ENCODE measurements at places on chromosomes 16 and 17.
A peak's percentile ranks its signal among the peaks of the same experiment; 100 is the strongest.

DNA sequence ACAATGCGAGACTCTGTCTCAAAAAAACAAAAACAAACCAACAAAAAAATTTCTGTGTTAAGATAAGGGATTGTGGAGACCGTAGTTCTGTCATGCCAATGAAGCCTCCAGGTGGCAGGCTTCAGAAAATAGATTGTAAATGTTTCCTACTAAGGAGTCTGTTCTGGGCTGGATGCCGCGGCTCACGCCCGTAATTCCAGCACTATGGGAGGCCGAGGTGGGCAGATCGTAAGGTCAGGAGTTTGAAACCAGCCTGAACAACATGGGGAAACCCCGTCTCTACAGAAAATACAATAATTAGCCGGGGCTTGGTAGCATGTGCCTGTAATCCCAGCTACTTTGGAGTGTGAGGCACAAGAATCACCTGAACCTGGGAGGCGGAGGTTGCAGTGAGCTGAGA, 4.4 kb upstream of the SNX29 start:
- DNase-seq, result no peak

GRCh38 chr16:24344784-24345183, 88.6 kb downstream of the CACNG3 start:
- no peak for DNase-seq

DNA sequence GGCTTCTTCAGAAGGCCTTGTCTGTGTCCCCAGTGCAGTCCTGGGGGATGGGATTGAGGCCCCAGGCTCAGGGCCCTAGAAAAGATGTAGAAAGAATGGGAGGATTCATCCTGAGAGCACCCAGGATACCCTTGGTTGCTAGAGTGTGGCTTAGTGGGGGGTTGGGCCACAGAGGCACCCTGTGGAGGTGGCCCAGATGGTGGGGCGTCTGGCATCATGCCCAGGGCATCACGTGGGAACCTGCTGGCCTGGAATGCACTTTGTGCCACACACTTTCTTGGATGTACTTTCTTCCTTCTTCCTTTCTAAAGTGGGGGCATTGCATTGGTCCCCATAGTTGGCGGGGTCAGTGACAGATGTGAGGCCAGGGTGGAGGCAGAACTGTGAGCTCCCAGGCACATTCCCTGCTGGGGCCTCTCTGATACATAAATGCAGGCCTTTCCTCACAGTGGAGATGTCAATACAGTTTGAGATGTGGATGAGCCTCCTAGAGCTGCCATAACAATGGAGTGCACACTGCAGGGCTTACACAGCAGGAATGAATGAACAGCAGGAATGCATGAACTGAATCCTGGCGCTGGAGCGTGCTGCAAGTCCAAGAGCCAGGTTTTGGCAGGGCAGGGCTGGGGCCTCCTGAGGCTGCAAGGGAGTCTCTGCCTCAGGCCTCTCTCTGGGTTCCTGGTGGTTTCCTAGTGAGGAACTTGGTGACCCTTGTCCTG, 43.3 kb downstream of the MGAT5B start:
- DNase-seq, result no peak

DNA sequence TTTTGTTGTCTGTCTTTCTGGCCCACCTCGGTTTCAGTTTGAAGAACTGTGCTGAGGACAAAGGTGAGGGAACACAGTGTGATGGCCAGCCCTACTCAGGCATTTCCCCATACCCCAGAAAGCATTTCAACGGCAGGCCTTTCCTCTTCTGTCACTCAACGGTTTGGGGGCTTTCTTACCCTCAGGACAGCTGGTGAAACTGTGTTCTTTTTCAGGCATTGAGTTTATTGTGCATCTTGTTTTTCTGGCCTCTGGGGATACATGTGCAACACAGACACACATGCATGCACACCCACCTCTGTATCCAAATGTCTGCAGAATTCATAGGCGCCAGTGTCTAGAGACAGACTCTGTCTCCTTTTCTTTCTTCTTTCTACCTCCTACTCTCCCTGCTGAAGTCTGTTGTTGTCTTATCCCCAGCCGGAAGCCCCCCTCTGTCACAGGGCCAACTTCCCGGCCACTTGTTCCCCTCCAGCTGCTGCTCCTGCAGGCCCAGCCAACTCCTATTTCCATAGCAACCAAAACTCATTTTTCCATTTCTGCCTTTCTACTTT, 17.0 kb downstream of the CHD9 start:
- no peak for DNase-seq

GRCh38 chr17:51761105-51761504, 397.4 kb downstream of the CA10 start:
- DNase-seq, result no peak

- no peak for DNase-seq
Observed at GRCh38 chr16:56341656-56342399, 83.5 kb downstream of the AMFR start.

DNA sequence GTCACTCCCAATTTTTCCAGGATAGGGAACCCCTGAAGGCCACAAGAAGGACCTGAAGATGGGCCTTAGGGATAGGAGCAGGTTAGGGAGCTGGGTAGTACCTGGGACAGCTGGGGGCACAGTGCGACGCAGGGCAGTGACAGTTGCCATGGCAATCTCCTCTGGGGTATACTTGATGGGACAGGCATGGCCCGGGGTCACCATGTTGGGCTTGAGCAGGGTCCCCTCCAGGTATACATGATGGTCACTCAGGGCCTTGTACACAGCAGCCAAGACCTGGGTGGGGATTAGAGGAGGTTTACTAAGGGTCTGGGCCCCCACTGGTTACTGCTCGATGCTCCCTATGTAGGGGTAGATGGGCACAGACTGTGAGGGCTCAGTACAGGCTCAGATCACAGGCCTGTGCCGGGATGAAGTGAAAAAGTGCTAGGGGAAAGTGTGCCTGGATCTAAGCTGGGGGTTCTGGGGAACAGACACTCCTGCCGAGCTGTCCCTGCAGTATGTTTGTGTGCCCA, 2.7 kb downstream of the ALDOC start:
- no peak for DNase-seq

DNA sequence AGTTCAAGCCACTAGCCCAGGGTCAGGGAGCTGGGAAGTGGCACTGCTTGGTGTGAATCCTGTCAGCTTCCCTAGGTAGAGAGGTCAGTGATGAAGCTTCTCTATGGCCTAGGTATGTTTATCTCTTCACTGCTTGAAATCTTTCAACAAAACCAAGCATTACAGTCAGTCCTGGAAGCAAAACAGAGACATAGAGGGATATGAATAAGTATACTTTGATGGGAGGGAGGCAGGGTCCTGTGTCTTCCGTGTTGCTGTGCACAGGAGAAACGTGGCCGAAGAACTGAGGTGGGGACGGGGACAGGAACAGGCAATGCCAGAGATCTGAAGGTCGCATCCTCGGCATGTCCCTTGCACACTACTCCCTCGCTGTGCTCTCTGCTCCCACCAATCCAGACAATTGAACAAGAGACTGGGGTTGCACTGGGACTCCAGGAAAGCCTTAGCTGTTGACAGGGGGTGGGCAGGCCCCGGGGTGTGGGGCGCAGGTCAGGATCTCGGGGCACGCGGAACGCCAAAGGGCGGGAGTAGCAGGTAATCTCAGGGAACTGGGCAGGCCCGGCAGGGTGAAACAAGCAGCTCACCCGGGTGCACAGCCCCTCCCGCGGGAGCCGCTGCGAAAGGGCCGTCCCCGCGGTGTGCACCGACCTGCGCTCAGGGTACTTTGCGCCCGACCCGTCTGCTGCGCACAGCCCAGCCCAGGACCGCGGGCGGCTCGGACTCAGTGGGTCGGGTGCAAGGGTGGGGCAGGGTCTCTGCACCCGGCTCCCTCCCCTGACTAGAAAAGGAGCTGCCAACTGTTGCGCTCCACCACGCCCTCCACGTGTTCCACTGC, at the start of gene MT1H:
Gene MT1H, plus strand, starts transcription at position 810 of the 835 bp plus-strand sequence. CDS start 71 bp downstream, outside the sequence.
- no peak for DNase-seq

- DNase-seq, result no peak
Observed at GRCh38 chr17:71793518-71793917, 327.3 kb upstream of the SOX9 start.

GRCh38 chr17:16447676-16448075, 32.3 kb downstream of the TRPV2 start:
- no peak for DNase-seq

- no peak for DNase-seq
Observed at GRCh38 chr16:57966986-57967385, 3.9 kb downstream of the CNGB1 start.

DNA sequence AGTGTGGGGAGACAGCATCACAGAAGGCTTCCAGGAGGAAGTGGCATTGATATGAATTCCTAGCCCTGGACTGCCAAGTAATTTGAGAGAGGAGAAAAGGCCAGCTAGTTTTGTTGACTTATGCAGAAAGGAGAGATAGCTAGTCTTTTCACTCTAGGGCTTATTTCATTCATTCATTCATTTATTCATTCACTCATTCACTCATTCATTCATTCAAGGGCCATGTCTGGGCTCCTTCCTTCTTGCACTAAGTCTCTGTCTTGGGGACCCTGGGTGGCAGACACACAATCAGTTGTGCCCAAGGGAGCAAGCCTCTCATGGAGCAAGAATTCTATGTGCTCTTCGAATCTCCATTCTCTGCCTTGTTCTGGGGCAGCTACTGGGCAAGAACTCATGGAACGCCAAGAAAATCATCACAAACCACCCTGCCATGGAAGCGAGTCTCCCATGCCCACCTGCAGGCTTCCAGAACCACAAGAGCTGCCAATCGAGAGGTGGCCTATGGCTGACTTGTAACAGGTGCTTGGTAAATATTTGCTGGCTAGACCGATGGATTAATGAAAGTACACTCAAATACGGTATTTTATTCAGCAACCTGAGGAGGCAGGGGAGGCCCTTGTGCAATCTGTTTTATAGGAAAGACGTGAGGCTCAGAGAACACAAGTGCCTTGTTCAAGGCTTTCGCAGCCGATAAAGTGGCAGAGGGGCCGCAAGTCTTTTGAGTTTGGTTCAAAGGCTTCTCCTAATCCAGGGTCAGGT, 223.6 kb downstream of the XYLT1 start:
- DNase-seq, result no peak

DNA sequence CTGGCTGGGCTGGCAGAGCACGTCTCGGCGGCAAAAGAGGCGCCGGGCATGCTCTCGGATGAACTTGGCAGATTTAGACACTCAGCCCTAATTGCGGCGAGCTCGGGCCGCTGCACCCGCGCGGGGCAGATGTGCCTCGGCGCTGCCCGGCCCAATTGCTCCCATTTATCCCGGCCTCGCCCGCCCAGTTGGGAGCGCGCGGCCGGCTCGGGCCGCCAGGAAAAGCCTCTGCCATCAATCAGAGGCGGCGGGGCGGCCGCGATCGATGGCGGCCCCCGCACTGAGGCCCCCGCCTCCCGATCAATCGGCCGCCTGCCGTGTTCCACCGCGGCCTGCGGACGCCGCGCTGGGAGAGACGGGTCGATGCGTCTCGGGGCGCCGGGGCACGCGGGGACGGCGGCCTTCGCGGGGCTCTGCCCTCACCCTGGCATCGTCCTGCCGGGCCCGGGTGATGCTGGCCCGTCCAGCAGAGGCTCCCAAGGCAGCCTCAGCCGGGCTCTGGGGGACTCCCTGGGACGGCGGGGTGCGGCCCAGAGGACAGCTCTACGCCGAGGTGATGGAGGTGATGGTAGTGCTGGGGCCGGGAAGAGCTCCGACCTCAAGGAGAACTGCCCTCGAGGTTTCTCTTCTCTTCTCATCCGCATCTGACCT, 200.9 kb upstream of the N4BP1 start:
- DNase-seq, result no peak

GRCh38 chr16:50066482-50067289, 916 bp downstream of the HEATR3 start:
- no peak for DNase-seq

DNA sequence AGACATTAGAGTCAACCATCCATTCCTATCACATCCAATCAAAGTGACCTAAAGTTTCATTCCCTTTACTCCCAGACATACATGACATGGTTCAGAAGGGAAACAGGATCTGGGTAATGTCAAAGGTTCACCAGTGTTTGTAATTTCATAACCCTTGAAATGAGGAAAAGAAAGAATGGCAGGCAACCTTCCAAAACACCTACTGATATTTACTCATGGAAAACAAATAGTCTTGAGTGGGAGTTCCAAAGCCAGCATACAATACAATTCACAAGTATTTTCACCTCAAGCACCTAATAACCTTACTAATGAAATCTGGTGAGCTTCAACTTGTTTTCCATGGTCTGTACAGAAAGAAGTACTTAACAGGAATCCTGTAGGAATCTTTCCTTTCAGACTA, 72.5 kb upstream of the AXIN2 start:
- no peak for DNase-seq

- no peak for DNase-seq
Observed at GRCh38 chr16:81492311-81492761, 47.7 kb downstream of the CMIP start.

DNA sequence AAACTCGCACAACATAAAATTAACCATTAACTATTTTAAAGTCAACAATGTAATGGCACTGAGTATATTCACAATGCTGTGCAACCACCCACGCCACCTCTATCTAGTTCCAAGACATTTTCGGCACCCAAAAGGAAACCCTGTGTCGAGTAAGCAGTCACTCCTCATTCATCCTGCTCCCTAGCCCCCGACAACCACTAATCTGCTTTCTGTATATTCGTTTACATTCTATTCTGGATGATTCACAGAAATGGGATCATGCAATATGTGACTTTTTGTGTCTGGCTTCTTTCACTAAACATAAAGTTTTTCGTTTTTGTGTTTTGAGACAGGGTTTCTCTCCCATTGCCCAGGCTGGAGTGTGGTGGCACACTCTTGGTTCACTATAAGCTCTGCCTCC, 42.2 kb upstream of the HAPSTR1 start:
- DNase-seq, result no peak

- DNase-seq, result peak; percentile 28
Observed at GRCh38 chr17:35243561-35244340, 879 bp downstream of the SLFN5 start.

DNA sequence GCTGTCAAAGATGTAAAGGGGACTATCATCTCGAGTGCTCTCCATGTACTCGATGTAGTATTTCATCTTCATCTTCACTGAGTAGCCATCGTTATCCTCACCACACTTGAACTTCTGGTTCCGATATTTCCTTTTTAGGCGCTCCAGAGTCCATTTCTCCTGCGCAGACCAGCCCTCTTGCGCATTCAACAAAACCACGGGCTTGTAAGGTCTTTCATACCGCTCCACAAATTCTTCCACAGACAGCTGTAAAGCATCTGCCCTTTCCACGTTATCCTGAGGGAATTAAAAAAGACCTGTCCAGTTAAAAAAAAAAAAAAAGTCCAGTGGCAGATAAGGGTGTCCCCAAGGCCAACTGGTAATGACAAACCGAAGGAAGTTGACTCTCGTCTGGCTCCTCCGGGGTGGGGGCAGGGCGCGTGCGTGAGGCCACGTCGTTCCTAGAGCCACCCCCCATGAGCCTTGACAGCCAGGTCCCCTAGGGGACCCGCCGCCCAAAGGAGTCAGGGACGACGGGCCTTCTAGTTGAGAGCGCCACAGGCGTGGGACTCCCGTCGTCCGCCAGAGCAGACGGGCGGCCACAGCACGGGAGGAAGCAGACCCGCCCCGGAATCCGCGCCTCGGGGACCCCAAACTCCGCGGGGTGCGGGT, 701 bp downstream of the JMJD6 start:
- DNase-seq, result peak; percentile 58

Data from stimulated activated CD8-positive, alpha-beta memory T cell treated with anti-CD3 and anti-CD28 coated beads, Interleukin-2, amount 100 ng/mL, for 1 hour (primary cell).